HepG2 (cell line): ENCODE measurements at places on chromosomes 2 and 18. TPM values are rescaled to one million over a fixed set of nuclear protein-coding genes. Genes with fewer than 3 reads are reported as not detected.

ELOA2 gene
- total RNA-seq, result not detected in 2 replicates

IL1RN gene
- 21.1 and 21.2 TPM in 2 replicates for total RNA-seq

CABYR gene
- total RNA-seq, result 0.38 and 0.71 TPM in 2 replicates

DNA sequence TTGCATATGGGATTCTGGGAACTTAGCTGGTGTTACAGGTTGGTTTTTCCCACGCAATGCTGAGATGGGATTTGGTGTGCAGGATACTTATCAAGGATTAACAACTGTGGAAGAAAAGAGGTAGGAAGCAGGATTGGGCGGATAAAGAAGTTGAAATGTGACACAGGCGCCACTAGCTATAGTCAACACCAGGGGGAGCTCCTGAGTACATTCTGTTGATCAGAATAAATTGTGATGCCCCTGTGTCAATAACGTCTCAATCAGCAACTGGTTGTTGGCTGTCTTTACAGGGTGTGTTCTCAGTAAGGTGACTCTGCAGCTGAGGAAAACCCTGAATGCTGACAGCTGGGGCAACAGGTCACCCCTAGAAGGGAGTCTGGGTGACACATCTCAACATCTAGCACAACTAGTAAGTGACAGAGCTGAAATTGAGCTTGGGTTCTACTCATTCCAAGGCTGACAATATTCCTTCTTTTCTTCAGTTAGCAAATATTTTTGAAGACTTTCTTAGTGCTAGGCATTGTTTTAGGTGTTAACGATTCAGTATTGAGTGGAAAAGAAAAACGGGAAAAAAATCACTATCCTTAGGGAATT lies 143.0 kb downstream of the ARL6IP6 start:
- peak; percentile 43 for DNase-seq

GRCh38 chr2:67399831-67400489 lies 2.8 kb downstream of the ETAA1 start:
- DNase-seq, result no peak

- no peak for DNase-seq
Measured at GRCh38 chr2:80293039-80293438, 11.5 kb downstream of the LRRTM1 start.

- no peak for DNase-seq
Measured at GRCh38 chr18:677951-678381, 20.5 kb downstream of the TYMS start.

GRCh38 chr2:64017811-64018700 lies 1.2 kb downstream of the VPS54 start:
- no peak for DNase-seq

- no peak for DNase-seq
Measured at GRCh38 chr2:197273485-197273884, 37.1 kb downstream of the ANKRD44 start.

- peak; percentile 83 for DNase-seq
Measured at GRCh38 chr2:17539611-17540092, 844 bp upstream of the VSNL1 start.
